ENCODE measurements at places on chromosomes 1 and 21.
A peak's percentile ranks its signal among the peaks of the same experiment; 100 is the strongest.

DNA sequence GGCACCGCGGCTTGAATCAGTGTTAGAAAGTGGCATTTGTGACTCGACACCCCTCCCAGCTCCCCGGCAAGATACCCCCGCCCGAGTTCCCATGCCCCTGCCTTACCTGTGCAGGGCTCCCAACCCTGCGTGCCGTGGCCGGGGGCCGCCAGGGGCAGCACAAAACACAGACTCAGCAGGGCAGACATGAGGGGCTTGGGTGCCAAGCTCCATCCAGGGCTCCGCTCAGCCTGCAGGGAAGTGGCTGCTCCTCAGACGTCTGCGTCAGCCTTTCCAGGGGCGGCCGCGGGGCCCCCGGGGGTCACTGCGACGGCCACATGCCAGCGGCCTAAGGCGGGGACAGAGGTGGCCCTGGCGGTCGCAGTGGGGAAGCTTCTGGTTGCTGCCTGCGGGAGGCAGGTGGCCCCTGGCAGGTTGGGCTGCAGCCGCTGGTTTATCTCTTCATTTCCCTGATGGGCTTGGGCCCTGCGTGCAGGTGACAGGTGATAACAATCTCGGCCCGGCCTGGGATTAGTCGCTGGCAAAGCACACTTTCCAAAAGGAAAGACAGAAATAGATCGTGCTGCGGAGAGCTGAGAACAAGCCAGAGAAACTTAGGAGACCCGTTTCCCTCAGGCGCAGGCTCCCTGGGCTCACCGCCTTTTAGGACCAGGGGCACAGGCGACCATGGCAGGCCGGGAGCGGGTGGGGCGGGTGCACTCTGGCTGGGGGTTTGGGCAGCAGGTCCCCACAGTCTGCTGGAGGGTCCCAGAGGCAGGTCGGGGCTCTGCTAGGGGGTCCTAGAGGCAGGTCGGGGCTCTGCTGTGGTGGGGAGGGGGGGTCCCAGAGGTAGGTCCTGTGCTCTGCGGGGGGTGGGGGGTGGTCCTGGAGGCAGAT lies at the start of gene TSPEAR:
TSS of gene TSPEAR (minus strand) at position 246 of the 876 bp plus-strand sequence. CDS start at position 188, 58 bp downstream.
- no peaks in the 10 kb centered on the region for H3K36me3 ChIP-seq
- H3K4me3 ChIP-seq: no peak within 1 kb of the TSS
- peaks cover 78% of the 10 kb centered on the region for H3K27me3 ChIP-seq
- no peak for DNase-seq

GRCh38 chr1:985126-985525 lies 3.2 kb upstream of the PERM1 start:
- no peak overlapping the region for H3K27ac ChIP-seq
- DNase-seq: no peak
- H3K4me1 ChIP-seq: no peaks in the 10 kb centered on the region
- H3K27me3 ChIP-seq: peaks cover 5% of the 10 kb centered on the region

DNA sequence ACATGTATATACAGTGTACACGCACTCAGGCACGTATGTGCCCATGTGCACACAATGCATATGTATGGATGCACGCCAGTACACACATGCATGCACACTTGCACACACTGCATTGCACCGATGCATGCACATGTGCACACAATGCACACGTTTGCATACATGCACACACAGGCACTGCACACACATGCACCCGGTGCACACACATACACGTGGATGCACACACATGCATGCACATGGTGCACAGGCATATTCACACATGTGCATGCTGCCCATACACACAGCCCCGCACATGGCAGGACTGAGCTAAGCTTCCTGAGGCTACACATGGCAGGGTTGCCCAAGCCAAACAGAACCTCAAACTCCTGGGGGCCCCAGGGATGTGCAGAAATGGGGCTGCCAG lies 19.6 kb downstream of the ARHGEF16 start:
- H3K4me3 ChIP-seq: no peak overlapping the region
- peaks cover 14% of the 10 kb centered on the region for H3K36me3 ChIP-seq
- no peak for DNase-seq
- peak overlapping the region; percentile 67 for H3K27ac ChIP-seq
- H3K4me1 ChIP-seq: peaks cover 29% of the 10 kb centered on the region
- H3K27me3 ChIP-seq: no peaks in the 10 kb centered on the region

DNA sequence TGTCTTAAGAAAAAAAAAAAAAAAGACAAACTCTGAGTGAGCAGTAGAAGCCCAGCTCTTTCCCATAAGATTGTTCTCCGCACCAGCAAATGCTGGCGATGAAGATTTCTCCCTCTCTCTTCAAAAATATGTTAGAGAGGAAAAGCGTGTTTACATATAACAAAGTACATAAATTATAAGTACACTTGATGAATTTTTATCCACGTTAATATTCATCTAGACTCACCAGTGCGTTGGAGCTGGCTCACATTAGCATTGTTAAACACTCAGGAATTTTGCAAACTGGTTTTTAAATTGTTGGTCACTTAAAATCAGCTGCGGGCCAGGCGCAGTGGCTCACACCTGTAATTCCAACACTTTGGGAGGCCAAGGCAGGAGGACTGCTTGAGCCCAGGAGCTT lies 56.0 kb downstream of the RUNX3 start:
- no peaks in the 10 kb centered on the region for H3K4me1 ChIP-seq
- H3K4me3 ChIP-seq: no peak overlapping the region

DNA sequence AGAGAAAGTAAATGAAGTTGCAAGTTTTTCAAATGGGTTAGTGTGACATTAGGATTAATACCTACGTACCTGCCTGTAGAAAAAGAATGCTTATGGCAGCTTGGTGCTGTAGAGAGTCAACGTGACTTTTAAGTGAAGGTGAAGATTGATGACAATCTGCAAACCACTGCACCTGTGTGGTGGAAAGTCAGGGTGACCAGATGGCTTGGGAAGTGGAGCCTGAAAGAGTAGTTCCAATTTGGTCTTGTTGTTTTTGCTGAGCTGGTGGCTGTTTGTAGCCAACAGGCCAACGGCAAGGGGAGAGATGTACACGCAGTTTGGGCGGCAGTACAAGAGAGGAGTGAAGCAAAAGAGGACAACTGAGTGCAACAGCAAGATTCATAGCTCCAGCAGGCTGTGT lies 78.1 kb upstream of the JAK1 start:
- H3K27ac ChIP-seq: no peak overlapping the region
- no peaks in the 10 kb centered on the region for H3K36me3 ChIP-seq
- H3K4me3 ChIP-seq: no peak overlapping the region
- H3K27me3 ChIP-seq: no peaks in the 10 kb centered on the region
- no peak for DNase-seq

GRCh38 chr1:173444757-173445156 lies 32.4 kb upstream of the PRDX6 start:
- no peaks in the 10 kb centered on the region for H3K27me3 ChIP-seq
- no peak overlapping the region for H3K27ac ChIP-seq
- peaks cover 4% of the 10 kb centered on the region for H3K4me1 ChIP-seq
- no peak overlapping the region for H3K4me3 ChIP-seq
- no peaks in the 10 kb centered on the region for H3K36me3 ChIP-seq
- no peak for DNase-seq

GRCh38 chr1:23556635-23557470 lies 2.4 kb downstream of the ID3 start:
- peaks cover 37% of the 10 kb centered on the region for H3K4me1 ChIP-seq
- peak overlapping the region; percentile 93 for H3K27ac ChIP-seq
- H3K4me3 ChIP-seq: no peak overlapping the region

DNA sequence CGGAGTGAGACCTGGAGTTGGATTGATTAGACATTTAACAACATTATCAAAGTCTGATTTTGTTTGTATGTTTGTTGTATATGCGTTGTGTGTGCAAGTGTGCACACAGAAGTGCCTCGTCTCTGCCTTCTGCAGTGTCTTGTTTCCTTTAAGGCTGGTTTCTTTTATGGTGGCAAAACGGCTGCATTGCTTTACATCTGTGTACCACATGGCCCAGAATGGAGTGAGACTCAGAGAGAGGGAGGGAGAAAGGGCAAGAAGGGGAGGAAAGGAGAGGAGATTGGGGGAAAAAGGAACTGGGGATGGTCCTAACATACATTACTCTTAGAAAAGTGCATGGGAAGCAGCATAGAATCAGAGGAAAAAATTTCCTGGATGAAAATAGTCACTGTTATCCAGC lies 99.7 kb upstream of the WLS start:
- no peaks in the 10 kb centered on the region for H3K4me1 ChIP-seq
- H3K4me3 ChIP-seq: no peak overlapping the region
- DNase-seq: no peak

DNA sequence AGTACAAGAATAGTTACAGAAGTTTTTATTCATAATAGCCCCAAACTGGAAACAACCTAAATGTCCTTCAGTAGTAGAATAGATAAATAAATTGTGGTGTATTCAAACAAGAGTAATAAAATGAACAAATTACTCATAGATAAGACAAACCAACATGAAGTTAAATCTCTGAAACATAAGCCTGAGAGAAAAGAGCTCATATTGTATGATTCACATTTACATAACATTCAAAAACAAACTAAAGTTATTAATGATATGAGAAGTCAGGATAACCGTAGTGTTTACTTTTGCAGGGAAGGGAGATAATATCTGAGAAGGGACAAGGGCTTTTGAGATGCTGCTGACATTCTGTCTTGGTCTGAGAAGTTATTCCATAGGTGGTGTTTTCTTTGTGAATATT lies 13.5 kb downstream of the STPG1 start:
- no peaks in the 10 kb centered on the region for H3K4me1 ChIP-seq
- H3K27me3 ChIP-seq: no peaks in the 10 kb centered on the region
- DNase-seq: no peak
- H3K27ac ChIP-seq: no peak overlapping the region
- H3K36me3 ChIP-seq: peaks cover 55% of the 10 kb centered on the region
- H3K4me3 ChIP-seq: no peak overlapping the region

DNA sequence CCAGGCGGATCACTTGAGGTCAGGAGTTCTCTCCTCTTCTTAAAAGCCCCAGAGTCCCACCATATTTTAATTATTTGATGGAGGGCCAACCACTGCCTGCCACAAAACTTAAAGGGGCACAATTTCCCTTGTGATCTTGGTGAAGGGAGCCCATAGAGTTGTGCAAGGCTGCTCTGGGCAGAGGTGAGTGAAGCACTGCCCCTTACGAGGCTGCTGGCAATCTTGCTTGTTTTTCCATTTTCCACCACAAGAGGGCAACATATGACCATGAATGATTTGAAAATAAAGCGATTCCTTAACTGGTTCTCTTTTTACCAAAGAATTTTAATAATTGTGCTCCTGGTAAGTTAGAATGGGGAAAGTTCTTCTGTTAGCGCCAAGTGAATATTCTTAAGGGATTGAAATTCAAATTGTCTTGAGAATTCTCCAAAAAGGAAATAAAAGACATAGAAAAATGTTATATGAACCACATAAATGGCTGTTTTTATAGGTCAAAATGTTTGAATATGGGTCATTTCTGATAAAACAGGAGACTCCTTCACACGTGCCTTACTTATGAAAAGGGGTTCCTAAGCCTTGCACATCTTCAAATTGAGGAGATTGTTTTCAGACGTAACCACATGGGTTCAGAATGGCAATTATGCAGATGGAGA lies 22.7 kb downstream of the PGM1 start:
- no peak overlapping the region for H3K4me3 ChIP-seq
- no peaks in the 10 kb centered on the region for H3K36me3 ChIP-seq
- H3K4me1 ChIP-seq: no peaks in the 10 kb centered on the region
- H3K27ac ChIP-seq: no peak overlapping the region
- DNase-seq: no peak
- H3K27me3 ChIP-seq: no peaks in the 10 kb centered on the region

GRCh38 chr1:41957568-41957967 lies 38.8 kb upstream of the HIVEP3 start:
- no peak overlapping the region for H3K4me3 ChIP-seq
- H3K27me3 ChIP-seq: no peaks in the 10 kb centered on the region
- H3K27ac ChIP-seq: peak overlapping the region; percentile 98

DNA sequence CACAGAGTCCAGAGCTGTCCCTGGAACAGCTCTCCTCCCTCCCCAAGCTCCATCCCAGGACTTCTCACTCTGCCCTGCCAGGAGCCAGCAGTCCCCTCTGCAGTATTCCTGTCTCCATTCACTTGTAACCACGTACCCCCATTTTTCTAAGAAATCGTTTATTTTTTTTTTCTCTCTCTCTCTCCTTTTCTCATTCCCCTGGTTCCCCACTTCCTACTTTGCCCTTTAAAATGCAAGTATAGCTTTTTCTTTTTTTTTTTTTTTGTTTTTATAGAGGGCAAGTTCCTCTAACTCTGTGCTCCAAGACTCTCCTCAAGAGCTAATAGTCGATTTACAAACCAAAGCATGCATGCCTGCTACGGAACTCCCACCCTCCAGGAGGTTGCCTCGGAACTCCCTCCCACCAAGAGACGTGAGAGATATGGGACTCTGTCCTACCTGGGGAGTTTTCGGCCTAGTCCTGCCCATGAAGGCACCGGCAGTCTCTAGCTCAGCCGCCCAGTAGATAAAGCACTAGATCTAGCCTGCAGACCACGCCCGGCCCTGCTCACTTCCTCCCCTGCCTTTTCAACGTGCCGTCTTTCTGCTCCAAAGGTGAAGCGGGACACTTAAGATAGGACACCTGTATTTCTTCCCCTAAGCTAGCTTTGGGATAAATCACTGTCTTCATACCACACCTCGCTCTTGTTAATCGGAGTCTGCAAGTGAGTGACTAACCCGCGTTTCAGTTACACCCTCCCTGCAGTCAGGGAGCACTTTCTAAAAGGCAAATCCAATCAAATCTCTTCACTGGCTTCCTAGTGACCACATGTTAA lies 27.7 kb downstream of the TNFRSF9 start:
- H3K4me1 ChIP-seq: no peaks in the 10 kb centered on the region
- no peak overlapping the region for H3K27ac ChIP-seq
- H3K36me3 ChIP-seq: no peaks in the 10 kb centered on the region
- H3K27me3 ChIP-seq: no peaks in the 10 kb centered on the region
- H3K4me3 ChIP-seq: no peak overlapping the region

DNA sequence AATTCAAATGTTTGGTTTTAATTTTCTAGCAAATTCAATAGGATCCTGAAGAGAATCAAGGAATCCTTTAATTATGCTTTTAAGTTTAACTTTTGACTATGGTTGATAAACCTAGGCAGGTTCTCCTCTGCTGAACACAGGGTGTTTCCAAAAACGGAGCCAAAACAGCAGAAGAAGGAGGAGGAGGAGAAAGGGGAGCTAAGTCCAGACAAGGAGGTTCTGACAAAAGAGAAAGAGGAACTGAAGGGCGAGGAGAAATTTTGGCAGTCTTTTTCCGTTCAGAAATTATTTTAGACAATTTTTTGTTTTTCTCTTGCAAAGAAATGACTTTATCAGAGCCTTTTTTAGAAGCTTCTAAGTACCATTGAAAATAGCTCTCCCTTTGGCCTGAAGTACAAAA lies 33.2 kb upstream of the FNBP1L start:
- H3K27ac ChIP-seq: no peak overlapping the region
- no peaks in the 10 kb centered on the region for H3K27me3 ChIP-seq
- no peaks in the 10 kb centered on the region for H3K4me1 ChIP-seq
- no peak for DNase-seq
- no peaks in the 10 kb centered on the region for H3K36me3 ChIP-seq
- no peak overlapping the region for H3K4me3 ChIP-seq

GRCh38 chr1:8217011-8217711 lies 100.8 kb upstream of the SLC45A1 start:
- no peak overlapping the region for H3K27ac ChIP-seq
- H3K36me3 ChIP-seq: no peaks in the 10 kb centered on the region
- DNase-seq: no peak
- H3K4me3 ChIP-seq: no peak overlapping the region
